ENCODE measurements at places on chromosomes 12 and 14.

- H3K27me3 ChIP-seq: no peaks in the 10 kb centered on the region
- peaks cover 35% of the 10 kb centered on the region for H3K4me1 ChIP-seq
- DNase-seq: peak; percentile 85
- H3K27ac ChIP-seq: peak overlapping the region; percentile 85
- no peak overlapping the region for H3K4me3 ChIP-seq
These were observed 10.7 kb upstream of the STX2 start for GRCh38 chr12:130849561-130850417.

DNA sequence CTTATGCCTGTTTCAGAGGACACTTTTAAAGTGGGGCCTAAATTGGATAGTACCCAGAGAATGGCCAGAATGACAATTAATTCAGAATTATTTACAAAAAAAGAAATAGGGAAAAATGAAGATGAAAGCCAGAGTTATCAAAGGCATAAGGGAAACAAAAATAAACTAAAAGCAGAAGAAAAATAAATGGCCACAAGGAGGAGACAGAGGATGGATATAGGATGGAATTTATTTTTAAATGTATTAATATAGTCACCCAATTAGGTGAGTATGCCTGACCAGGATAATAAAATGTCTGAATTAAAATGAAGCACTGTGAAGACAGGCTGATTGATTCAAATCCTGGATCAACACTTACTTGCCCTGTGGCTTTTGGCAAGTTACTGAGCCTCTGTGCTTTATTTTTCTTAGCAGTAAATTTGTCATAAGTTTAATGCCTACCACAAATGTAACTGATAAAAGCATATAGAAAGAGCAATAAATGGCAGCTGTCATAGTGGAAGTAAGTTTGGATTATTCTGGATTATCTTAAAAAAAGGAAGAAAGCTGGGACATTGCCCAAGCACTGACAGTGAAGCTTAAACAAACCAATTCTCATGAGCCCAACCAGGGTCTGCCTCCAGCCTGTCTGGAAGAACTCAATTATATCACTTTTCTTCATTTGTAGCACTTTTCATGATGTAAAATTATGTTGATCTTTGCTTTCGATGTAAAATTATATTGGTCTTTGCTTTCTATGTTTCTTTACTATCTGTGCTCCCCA, 3.5 kb downstream of the CLEC9A start:
- no peak overlapping the region for H3K4me3 ChIP-seq
- H3K36me3 ChIP-seq: no peaks in the 10 kb centered on the region
- no peak overlapping the region for H3K27ac ChIP-seq

DNA sequence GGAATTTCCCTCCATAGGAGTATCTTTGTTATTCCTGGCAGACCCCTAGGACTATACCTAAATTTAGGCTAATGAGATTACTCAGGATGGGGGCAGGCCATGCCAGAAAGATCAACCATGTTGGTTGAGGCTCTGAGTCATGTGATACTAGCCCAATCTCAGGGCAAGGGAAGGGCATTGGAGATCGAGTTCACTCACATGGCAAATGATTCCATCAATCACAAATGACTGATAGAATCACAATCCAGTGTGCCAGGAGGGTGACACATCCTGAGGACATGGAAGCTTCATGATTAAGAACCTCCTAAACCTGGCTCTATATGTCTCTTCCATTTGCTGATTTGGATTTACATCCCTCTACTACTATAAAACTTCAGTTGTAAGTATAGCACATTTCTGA, 182.3 kb downstream of the NTF3 start:
- H3K27me3 ChIP-seq: no peaks in the 10 kb centered on the region
- no peak for DNase-seq
- H3K27ac ChIP-seq: no peak overlapping the region
- no peaks in the 10 kb centered on the region for H3K36me3 ChIP-seq
- H3K4me3 ChIP-seq: no peak overlapping the region

GRCh38 chr12:107337346-107338095, 244.2 kb upstream of the CRY1 start:
- H3K27ac ChIP-seq: no peak overlapping the region
- no peak for DNase-seq
- H3K4me1 ChIP-seq: no peaks in the 10 kb centered on the region

GRCh38 chr14:93994919-93995682, 2.0 kb upstream of the CCDC197 start:
- DNase-seq: no peak
- no peak overlapping the region for H3K27ac ChIP-seq
- peaks cover 4% of the 10 kb centered on the region for H3K4me1 ChIP-seq
- H3K4me3 ChIP-seq: no peak overlapping the region

DNA sequence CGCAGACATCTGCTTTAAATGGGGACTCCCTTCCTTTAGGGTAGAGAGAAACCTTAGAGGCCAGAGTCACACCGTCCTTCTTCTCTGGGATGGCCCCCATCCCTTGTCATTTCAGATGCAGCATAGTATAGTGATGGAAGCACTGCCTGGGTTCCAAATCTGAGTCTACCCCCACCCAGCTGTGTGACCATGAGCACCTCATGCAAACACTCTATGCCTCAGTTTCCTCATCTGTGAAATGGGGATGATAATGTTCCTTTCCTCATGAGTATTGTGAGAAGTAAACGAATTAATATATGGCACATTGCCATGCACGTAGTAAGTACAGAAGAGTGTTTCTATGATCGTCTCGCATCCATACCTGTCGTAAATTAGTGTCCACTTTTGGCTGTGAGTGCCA, 241.9 kb downstream of the SLC41A2 start:
- no peak for DNase-seq
- H3K27ac ChIP-seq: no peak overlapping the region
- H3K4me1 ChIP-seq: peaks cover 2% of the 10 kb centered on the region
- H3K27me3 ChIP-seq: no peaks in the 10 kb centered on the region
- H3K4me3 ChIP-seq: no peak overlapping the region

DNA sequence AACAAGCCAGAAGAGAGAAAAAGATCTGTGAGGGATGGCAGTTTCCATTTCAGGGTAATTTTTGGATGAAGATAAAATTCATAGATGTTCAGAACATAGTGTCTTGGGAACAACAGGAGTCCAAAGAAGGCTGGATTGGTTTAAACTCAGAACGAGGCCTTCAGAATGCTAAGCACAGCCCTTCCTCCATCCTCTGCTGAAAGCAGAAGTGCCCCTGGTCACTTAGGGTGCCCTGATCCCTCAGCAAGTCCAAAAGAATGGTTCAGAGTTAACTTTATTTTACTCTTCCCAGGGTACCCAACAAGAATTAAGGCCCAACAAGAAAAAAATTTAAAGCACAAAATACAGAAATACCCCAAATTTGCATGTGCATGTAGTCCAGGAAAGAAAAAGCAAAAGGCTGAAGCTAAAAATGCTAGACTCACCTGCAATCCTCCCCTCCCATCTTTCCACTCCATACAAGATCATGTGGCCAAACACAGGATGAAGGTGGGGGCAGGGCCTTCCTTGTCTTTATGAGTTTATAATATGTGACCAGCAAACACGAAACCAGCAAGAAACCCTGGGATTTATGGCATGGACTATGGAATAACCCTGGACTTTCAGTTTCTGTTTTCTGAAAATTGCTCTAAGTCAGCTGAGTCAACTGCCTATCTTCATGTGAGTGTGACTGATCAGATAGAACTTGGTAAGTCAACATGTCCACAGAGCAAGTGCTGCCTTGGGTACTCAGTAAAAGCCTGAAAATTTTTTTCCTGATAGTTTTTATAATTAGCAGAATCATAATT, 21.2 kb downstream of the MAX start:
- no peaks in the 10 kb centered on the region for H3K27me3 ChIP-seq
- H3K27ac ChIP-seq: peak overlapping the region; percentile 99
- peaks cover 42% of the 10 kb centered on the region for H3K4me1 ChIP-seq
- DNase-seq: peak; percentile 95
- H3K4me3 ChIP-seq: no peak overlapping the region

DNA sequence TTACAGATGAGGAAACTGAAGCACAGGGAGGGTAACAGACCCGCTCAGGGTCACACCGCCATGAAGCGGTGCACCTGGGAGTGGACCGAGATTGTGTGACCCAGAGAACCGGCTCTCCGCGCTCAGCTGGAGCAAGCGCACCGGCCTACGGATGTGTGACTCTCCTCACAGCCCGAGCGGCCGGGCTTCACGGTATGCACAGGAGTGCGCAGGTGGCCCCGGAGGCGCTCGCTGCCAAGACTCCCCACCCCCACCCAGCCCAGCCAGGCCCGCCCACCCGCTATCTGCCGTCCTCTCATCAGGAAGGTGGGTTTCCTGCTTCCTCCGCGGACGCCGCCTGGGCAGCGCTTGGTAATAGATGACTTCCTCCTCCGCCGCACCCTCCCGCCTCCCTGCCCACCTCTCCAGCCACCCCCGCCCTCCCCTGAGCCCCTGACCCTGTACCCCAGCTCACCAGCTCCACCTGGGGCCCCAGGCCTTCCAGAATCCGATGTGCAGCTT, 110.7 kb downstream of the NCOR2 start:
- H3K27ac ChIP-seq: peak overlapping the region; percentile 70
- H3K27me3 ChIP-seq: no peaks in the 10 kb centered on the region
- no peak for DNase-seq

- no peaks in the 10 kb centered on the region for H3K27me3 ChIP-seq
- H3K4me1 ChIP-seq: peaks cover 6% of the 10 kb centered on the region
- H3K36me3 ChIP-seq: peaks cover 40% of the 10 kb centered on the region
- DNase-seq: no peak
- H3K4me3 ChIP-seq: no peak overlapping the region
These were observed 86.4 kb upstream of the SINHCAF start for GRCh38 chr12:31412292-31412801.

DNA sequence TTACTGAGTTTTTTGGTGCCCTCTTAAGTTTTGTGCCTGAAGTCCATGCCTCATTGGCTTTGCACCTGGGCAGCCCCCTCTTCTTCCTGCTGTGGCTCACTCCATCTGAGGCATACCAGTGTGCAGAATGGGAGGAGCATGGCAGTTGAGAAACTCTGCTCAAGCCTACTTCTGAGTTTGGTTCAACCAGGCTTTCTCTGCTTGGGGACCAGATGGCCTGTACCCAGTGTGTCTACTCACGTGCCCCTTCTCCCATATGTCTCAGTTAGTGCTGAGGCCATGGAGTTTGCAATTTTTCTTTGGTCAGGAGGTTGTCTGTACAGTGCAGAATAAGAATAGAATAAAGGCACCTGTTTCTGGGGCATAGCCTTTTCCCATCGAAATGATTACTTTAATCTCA, 383.3 kb upstream of the DDHD1 start:
- no peak for DNase-seq
- no peaks in the 10 kb centered on the region for H3K4me1 ChIP-seq
- no peak overlapping the region for H3K4me3 ChIP-seq

Measured in large intestine (tissue), 12 donors.